PC-3 (cell line): ENCODE measurements at places on chromosomes 7 and 10.

- H3K4me1 ChIP-seq = peaks cover 26% of the 10 kb centered on the region
- no peaks in the 10 kb centered on the region for H3K36me3 ChIP-seq
- peak; percentile 43 for DNase-seq
- no peak overlapping the region for H3K4me3 ChIP-seq
- H3K27ac ChIP-seq = peak overlapping the region; percentile 63
- no peaks in the 10 kb centered on the region for H3K27me3 ChIP-seq
These were observed 53.5 kb downstream of the DLG5 start for GRCh38 chr10:77872947-77873535.

DNA sequence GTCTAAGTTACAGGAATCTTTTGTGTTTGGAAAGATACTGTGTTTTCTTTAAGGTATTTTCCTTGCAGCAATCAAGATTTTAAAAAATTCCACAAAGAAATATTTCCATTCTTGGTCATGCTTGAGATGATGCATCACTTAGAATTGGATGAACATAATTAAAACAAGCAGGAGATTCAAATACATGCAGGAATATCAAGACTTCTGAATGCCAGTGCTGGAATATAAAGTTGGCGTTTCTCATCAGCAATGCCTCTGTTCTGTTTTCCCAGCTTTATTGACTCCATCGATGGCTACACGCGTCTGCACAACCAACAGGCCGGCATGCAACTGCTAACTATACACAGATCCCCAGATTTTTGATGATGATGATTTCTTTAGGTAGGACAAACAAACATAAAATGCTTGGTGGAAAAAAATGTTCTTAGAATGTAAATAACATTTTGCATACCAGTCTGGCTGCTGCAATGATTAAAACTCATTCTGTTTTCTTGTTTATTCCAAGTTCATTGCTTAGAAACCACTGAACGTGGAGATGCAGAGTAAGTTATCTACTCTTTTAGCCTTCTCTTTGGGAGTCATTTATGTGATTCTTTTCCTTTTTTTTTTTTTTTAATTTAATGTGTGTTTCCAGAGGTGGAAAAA is 91.3 kb upstream of the FAM171A1 start:
- no peak overlapping the region for H3K27ac ChIP-seq
- no peaks in the 10 kb centered on the region for H3K27me3 ChIP-seq
- no peaks in the 10 kb centered on the region for H3K36me3 ChIP-seq
- no peak overlapping the region for H3K4me3 ChIP-seq
- H3K4me1 ChIP-seq = no peaks in the 10 kb centered on the region

DNA sequence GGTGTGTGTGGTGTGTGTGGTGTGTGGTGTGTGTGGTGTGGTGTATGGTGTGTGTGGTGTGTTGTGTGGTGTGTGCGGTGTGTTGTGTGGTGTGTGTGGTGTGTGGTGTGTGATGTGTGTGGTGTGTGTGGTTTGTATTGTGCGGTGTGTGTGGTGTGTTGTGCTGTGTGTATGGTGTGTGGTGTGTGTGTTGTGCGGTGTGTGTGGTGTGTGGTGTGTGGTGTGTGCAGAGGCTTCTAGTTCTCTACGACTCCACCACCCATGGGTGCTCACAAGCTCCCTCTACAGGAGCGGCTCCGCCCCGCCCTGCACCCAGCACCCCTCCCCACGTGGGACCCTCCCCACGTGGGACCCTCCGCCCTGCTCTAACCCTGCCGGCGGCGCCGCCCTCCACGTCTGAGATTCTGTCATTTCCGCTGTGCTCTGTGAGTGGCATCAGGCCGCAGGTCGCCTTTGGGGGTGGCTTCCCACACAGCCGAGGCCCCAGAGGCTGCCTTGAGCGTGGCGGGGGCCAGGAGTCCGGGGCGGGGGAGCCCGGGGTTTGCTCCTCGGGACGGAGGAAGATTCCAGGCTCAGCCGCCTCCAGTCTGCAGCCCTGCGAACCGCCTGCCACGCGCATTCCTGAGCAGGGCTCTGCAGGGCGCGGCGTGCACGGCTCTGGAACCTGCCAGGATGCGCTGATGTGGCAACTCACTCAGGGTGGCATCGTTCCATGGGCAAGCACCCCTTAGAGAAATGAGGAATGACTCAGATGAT is 37.0 kb upstream of the DNAJB6 start:
- H3K27me3 ChIP-seq = no peaks in the 10 kb centered on the region
- no peak overlapping the region for H3K27ac ChIP-seq
- peak; percentile 26 for DNase-seq
- no peak overlapping the region for H3K4me3 ChIP-seq
- no peaks in the 10 kb centered on the region for H3K36me3 ChIP-seq

DNA sequence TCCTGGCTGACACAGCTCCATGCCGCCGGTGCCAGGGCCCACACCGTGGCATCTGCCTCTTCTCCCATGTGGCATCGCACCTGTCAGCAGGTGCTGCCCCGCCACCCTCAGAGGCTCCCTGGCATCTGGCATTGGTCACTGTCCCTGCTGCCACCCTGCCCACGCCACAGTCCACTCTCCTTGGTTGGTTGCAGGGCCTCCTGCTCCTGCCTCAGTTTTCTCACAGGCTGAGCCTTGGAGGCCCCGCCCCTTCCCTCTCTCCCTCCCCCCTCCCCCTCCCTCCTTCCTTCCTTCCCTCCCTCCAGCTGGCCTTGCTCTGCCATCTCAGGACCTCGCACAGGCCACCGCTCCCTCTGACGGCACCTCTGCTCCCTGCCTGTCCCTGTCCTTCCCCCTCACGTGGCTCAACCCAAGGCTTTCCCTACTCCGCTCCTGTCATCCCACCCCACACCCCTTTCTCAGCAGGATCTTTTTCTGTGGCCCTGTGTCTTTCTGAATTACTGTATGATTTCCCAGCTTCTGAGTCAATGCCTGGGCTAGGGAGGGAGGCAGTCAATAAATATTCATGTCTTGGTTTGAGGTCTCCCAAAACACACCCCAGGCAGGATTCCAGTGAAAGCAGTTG is 87.4 kb downstream of the INPP5A start:
- no peak for DNase-seq
- H3K27ac ChIP-seq = no peak overlapping the region
- H3K4me1 ChIP-seq = no peaks in the 10 kb centered on the region
- no peak overlapping the region for H3K4me3 ChIP-seq
- H3K27me3 ChIP-seq = no peaks in the 10 kb centered on the region
- peaks cover 2% of the 10 kb centered on the region; the same call in 1 of the 2 replicates for H3K36me3 ChIP-seq

- no peaks in the 10 kb centered on the region for H3K4me1 ChIP-seq
- H3K36me3 ChIP-seq = no peaks in the 10 kb centered on the region
- 0 out of 2 replicates have a peak, but pooled peaks cover 5% of the 10 kb centered on the region for H3K27me3 ChIP-seq
These were observed 20.2 kb downstream of the CALN1 start for GRCh38 chr7:72391821-72392377.

DNA sequence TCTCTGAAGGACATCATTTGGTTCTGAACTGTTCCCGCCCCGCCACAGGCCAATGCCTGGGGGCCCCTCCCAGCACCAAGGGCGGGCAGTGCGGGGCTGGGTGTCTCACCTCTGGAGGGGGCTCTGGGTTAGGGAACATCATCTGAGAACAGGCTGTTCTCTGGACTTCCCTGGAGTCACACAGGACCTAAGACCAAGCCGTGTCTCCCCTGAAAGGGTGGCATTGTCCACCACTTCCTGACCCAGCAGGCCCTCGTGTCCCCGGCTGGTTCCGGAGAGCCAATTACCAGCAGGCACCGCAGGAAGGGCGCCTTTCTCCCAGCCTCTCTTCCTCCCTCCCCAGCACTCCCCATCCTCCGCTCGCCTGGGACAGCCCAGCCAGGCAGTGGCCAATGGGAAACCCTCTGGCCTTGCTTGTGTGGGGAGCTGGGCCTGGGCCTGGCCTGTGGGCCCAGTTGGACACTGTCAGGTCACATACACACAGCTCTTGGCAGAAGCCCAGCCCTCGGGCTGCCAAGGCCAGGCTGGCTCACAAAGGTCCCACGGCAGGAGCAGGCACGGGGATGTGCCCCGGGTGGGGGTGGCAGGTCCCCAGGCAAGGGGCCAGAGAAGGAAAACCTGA is 119.5 kb downstream of the SPDYE5 start:
- no peaks in the 10 kb centered on the region for H3K27me3 ChIP-seq
- H3K4me1 ChIP-seq = no peaks in the 10 kb centered on the region
- no peaks in the 10 kb centered on the region for H3K36me3 ChIP-seq

DNA sequence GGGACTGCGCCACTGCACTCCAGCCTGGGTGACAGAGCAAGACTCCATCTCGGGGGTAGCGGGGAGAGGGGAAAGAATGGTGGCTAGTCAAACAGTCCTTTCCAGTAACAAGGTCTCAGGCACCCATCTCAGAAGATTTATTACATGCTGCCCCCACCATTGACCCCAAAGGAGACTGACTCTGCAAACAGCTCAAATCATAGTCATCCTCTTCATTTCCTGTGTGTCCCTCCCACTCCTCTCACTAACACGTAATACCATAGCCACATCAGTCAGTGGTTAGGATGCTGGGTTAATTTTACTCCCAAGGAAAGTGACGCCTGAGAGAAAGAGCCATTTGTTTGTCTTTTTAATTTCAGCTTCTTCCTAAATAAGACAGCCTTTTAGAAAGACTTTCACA is 56.6 kb upstream of the BET1 start:
- peaks cover 5% of the 10 kb centered on the region; the same call in 1 of the 2 replicates for H3K4me1 ChIP-seq
- peak; percentile 9 for DNase-seq
- H3K27ac ChIP-seq = no peak overlapping the region
- H3K4me3 ChIP-seq = no peak overlapping the region
